ENCODE measurements at places on chromosomes 1 and 21.
A peak's percentile ranks its signal among the peaks of the same experiment; 100 is the strongest.

DNA sequence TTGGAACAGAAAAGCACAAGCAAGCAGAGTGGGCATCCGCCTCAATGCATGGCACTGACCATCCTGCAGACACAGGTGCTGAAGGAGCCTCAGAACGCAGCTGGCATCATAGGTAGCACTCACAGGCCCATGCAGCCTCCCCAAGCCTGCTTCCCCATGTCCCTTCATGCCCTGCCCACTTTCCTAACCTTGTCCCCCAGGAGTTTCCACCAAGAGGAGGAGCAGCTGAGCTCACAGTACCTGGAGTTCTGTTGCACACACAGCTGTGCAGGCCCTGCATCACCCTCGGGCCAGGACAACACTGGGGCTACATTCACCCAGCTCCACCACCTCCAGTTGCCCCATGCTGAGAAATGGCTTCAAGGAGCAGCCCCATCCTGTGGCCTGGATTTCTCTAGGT, 83.4 kb downstream of the SETD4 start:
- DNase-seq = no peak

DNA sequence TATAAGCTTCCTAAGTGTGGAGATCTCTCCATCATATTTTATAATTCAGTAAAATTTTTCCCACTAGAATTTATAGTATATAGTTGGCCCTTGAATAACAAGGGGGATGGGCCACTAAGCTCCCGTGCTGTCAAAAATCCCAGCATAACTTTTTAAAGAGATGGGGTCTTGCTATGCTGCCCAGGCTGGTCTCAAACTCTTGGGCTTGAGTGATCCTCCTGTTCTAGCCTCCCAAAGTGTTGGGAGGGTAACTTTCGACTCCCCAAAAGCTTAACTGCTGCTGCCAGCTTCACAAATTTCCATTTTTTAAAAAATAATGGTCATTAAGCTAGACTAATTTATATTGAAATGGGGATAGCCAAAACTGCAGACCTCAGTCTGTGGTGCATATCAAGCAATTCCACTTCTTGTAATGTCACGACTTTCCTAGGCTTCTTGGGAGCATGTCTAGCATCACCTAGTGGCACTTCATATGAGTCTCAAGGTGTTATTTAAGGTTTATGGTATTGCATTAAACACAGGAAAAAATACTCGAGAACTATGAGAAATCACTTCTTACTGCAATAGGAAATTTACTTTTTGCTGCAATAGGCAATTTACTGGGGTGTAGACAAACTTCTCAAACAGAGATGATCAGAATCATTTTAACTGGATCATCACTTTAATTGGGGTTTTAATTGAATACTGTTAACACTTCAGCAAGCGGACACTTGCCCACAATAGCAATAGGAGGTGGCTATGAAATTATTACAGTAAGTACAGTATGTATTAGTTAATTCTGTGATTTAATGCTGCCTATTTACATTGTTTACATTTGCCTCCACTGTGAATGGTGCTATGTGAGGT, 19.3 kb upstream of the ACTA1 start:
- DNase-seq = no peak

GRCh38 chr1:84412316-84412942, 14.1 kb downstream of the DNASE2B start:
- no peak for DNase-seq

- DNase-seq = no peak
Measured at GRCh38 chr1:181251713-181252075, 163.2 kb downstream of the IER5 start.

GRCh38 chr1:172286629-172287076, 133.8 kb upstream of the C1orf105 start:
- DNase-seq = no peak

DNA sequence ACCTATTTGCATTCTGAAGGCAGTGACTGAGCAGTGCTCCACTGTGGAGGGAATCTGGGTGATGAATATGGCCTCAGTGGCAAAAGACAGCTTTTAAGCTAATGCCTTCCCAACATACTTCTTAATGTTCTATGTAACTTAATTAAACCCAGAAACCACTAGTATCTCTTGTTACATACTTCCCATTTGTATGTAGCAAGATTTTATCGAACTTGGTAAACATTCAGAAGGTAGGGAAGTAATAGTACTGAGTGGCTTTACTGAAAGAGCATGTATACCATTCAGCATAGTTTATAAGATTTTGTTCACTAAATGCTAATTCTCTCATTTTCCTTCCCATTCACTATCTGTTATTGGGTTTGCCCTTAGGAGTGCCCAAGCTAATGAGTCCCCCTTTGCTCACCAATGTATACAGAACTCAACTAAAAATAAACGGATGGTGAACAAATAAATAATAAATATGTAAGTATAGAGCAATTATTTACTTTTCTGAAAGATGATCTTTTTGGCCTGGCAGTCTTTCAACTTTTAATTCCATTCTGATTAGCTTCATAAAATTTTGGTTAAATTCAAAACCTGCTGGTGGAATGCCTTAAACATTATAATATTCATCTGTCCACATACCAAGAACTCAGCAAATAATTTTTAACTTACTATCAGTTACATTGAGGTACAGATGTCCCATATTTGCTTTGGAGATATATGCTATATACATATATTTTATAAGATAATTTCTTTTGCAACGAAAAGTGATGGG, 204.4 kb downstream of the APP start:
- no peak for DNase-seq

- no peak for DNase-seq
Measured at GRCh38 chr1:174112489-174113162, 46.7 kb upstream of the RABGAP1L start.

- no peak for DNase-seq
Measured at GRCh38 chr1:88708011-88708410, 23.9 kb downstream of the PKN2 start.

DNA sequence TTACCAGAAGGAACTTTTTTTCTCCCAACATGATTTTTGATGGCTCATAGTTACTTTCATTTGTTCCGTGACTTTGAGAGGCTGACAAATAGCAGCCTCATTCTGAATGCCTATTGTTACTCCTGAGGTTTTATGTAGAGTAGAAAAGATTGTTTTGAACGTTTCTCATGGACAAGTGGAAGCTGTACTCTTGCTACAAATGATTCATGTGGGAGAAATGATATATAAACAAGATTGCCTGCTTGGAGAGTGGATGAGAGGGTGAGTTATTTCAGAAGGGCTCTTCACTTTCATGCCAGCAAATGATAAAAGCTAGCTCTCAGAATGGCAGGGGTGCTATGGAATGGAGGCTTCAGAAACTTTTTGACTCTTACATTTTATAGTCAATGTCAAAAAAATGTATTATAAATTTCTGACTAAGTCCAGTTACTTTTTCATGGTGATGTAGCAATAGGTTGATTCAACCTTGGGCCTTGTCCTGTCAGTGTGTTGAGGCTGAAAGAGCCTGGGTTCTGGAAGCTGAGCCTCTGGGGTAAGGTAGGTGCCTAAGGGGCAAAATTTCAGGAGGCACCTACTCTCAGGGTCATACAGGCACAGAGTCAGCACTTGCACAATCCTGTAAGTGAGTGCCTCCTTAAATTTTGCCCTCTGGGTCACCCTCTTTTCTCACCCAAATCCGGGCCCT, 19.4 kb downstream of the JUN start:
- no peak for DNase-seq

- no peak for DNase-seq
Measured at GRCh38 chr21:29092102-29092959, 18.9 kb upstream of the CCT8 start.

- DNase-seq = no peak
Measured at GRCh38 chr1:31787261-31787660, 23.1 kb upstream of the ADGRB2 start.

GRCh38 chr1:111739925-111740765, 950 bp upstream of the INKA2 start:
- DNase-seq = peak; percentile 39

DNA sequence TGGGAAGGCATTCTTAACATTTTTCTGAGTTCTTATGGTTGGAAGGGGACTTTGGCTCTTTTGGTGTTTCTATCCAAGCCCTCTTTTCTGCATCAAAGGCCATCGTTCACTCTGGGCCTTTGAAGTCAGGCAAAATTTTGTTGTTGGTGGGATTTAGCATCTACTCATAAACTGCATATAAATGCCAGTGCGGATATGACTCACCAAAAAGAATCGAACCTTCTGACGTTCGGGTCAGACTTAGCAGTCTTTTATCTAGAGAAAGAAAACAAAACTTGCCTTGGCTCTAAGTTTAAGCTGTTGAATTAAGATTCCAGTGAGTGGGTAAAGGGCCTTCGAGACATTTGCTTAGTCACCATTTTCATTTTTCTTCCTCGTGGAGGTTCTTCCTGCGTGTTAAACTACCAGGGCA, 51.4 kb downstream of the EVA1C start:
- no peak for DNase-seq

DNA sequence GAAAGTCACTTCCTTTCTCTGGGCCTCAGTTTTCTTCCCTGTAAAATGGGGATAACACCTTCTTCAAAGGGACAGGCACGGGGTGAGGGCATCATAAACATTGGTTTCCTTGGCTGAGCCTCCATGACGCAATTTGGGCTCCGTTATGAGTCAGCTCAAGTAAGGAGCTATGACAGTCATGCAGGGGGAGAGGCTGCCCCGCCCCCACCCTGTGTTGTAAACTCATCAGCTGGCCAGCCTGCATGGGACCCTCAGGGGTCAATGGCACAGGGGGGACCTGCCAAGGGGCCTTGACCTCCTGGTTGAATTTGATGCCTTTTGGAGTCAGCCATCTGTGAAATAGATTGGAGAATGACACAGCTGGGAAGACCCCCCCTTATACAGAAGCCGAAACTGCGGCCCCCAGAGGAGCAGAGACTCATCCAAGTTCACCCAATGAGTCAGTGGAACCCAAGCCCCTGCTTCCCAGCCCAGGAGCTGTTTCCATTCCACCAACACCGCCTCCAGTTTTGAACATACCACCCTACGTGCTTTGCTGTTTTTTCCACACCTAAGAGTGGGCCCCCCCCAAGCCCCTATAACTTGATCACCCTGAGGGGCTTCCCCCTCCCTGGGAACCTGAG, 36.8 kb upstream of the RUNX3 start:
- no peak for DNase-seq

GRCh38 chr1:41382480-41383090, 21.4 kb downstream of the FOXO6 start:
- no peak for DNase-seq

- DNase-seq = no peak
Measured at GRCh38 chr1:184118046-184118445, 66.5 kb downstream of the TSEN15 start.

DNA sequence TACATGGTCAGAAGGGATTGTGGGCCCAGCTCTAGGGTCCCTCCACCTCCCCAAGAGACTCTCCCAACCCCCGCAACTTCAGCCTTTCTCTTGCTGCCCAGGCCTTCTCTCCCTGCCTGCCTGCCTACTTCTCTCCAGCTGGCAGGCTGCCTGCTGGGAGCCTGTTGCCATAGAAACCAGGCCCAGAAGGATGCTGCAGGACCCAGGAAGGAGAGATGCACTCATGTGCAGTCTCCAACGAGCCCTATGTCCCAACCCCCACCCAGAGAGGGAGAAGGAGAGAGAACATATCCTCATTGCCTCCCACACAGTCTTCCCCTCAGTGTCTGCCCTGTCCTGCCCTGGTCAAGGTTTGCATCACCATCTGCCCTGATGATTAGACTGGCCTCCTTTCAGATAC, 10.8 kb upstream of the SMIM12 start:
- no peak for DNase-seq

DNA sequence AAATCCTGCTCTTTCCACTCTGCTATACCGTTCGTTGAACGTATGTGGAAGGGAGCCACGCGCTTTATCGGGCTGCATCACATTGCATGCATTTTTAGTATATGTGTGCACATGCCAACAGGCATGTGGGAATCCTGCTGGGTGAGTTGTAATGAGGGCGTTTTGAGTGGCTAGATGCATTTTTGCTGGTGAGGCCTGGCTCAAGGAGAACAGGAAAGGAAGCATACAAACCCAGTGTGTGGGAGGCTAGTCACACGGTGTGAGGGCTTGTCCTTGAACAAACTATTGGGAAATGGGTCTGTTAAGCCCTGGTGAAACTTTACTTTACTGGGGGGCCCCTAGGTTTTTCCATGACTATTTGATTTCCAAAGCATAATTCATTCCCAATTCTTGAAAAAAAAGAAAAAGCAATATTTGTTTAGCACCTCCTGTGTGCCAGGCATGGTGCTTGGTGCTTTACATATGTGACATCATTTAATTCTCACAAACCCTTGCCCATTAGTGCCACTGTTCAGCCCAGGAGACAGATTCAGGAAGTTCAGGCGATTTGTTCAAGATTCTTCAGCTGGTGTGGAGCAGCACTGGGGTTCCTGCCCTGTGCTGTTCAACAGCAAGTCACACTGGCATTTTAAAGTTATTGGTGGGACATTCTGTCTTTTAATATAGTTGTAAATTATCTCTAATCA, 25.6 kb upstream of the JUN start:
- no peak for DNase-seq

DNA sequence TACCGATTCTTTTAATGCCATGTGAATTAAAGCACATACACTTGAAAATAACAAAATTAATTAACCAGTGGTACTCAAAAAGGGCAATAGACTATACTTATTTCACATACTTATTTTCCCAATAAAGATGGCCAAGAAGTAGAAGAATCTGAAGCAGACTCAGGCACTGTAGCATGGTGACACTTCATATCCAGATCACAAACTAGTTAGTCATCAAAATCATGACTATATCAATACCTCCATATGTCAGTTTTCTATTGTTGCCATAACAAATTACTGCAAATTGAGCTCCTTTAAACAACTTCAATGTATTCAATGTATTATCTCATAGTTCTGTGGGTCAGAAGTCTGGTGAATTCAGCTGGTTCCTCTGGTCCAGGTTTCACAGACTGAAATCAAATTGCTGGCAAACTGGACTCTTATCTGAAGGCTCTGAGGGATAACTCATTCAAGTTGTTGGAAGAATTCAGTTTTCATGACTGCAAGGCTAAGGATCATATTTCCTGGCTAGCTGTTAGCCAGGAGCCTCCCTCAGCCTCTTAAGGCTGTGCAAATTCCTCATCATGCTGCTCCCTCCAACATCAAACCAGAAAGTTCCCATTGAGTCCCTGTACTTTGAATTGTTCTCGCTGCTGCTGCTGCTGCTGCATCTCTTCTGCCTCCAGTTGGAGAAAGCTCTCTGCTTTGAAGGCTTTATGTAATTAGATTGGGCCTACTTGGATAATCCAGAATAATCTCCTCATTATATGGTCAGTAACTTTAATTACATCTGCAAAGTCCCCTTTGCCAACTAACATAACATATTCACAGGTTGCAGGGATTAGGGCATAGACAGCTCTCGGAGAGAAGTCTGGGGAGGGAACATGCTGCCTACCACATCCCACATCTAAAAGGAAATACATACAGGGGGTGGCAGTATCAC, 91.5 kb downstream of the MRPL39 start:
- no peak for DNase-seq

DNA sequence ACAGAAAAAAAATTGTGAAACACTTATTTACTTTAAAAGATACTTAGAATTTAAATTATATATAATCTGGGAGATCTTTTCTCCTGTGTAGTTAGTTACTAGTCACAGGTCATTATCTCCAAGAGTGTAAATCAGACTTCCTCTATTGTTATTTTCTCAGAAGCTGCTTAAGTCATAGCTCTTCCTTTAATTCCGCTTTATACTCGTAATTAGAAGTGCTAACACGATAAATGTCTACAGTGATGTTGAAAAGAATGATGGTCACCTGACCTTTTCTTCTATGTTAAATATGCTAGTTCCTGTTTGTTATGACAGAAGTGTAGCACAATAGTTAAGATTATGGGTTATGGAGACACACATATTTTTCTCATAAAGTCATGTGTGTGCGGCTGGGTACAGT, 123.6 kb downstream of the TGFB2 start:
- no peak for DNase-seq

- DNase-seq = no peak
Measured at GRCh38 chr1:64917328-64917861, 49.0 kb downstream of the JAK1 start.
